ENCODE measurements at places on chromosomes 4 and X.

GRCh38 chr4:47926667-47927258, 12.4 kb upstream of the NFXL1 start:
- DNase-seq, result peak; percentile 83

DNA sequence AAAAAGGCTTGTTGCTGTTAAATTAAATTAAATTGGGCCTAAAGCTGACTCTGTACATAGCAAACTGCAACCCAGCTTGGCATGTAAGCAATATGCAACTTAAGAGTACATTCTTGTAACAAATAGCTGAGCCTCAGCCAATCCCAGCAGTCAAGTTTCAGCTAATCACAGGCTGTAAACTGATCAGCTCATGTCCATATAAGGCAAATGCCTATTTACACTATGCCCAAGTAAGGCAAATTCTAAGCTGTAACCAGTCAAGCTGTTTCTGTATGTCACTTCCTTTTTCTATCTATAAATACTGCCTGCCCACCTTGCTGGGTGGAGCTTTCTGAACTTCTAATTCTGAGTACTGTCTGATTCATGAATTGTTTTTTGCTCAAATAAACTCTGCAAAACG, 429.1 kb upstream of the FTHL17 start:
- DNase-seq, result no peak

- no peak for DNase-seq
Observed at GRCh38 chr4:41640906-41641305, 102.9 kb downstream of the LIMCH1 start.

- no peak for DNase-seq
Observed at GRCh38 chr4:81740487-81740886, 268.8 kb upstream of the RASGEF1B start.

DNA sequence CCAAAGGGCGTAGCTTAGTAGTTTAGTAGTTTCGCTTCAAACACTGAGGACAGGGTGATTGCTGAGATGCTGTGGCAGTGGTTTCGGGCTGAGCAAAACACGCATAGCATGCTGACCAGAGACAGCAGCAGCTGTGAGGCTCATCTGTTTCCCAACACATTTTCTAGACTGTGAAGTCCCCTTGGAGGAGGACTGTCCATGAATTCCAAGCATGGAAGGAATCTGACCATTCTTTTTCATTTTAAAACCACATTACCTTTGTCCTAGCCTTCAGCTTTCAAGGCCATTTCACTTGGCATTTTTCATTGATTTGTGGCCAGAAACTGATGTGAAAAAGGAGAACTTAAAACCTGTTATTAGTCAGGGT, 240.9 kb downstream of the PALLD start:
- DNase-seq, result no peak

DNA sequence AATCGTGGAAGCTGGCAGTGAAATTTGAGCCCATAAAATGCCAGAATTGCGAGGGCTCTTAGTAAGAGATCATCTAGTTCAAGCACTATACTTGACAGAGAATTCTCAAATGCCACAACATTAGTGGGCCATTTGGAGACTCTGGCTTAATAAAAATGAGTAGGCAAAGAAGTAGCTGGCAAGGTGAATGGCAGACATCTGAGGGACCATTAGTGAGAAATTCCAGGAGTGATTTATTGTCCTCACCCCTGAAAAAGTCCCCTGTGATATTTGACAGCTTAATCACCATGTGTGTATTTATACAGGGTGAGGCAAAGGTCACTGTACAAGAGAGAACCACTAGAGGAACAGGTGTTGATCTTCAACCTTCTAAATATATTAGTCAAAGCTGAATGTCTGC, 207.5 kb downstream of the CHRDL1 start:
- no peak for DNase-seq

GRCh38 chrX:112058255-112058654, 24.3 kb downstream of the TRPC5 start:
- DNase-seq, result no peak

GRCh38 chrX:39725114-39725513, 372.6 kb downstream of the BCOR start:
- DNase-seq, result no peak

DNA sequence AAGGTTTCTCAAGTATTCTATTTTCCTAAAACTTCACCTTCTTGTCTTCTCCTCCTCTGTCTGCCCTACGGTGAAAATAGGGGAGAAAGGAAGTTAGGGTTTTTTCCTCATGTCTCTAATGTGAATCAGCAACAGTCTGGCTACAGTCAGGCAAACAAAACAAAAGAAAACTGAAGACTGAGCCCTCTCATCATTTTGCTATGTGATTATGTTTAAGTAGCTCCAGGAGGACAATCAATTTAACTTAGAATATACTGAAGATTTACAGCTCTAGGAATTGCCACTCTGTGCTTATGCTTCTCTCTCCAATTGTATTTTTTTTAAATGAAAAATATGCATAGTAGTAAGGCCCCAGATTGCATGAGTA, 316.2 kb downstream of the GPAT3 start:
- DNase-seq, result no peak

- DNase-seq, result no peak
Observed at GRCh38 chr4:98516042-98516440, 142.4 kb downstream of the TSPAN5 start.

DNA sequence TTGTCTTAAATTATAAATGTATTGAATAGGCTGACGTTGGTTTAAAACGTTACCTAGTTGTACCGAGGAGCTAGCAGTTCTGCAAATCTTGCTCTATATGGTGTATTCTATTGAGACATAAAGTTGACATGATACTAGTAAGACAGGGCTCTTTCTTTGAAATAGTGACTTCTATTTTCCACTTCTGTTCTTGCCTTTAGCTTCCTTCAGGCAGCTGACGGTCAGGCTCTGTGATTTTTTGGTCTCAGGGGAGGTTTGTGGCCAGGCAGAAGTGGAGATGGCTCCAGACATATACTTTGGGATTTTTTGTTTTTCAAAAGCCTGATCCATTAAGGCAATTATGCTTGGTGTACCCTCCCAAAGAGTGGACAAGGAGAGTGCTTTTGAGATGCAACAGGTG, 95.2 kb downstream of the SLC34A2 start:
- DNase-seq, result peak; percentile 25

GRCh38 chrX:68714856-68715255, 67.4 kb downstream of the STARD8 start:
- DNase-seq, result no peak

GRCh38 chrX:38939067-38939466, 137.8 kb downstream of the MID1IP1 start:
- no peak for DNase-seq

GRCh38 chr4:26510334-26510964, 20.2 kb upstream of the CCKAR start:
- no peak for DNase-seq
